ENCODE measurements at places on chromosomes 12 and 14. TPM values are rescaled to one million over a fixed set of nuclear protein-coding genes. Genes with fewer than 3 reads are reported as not detected.
A peak's percentile ranks its signal among the peaks of the same experiment; 100 is the strongest.

CEBPE gene
- total RNA-seq = 6.0 TPM

HRK gene
- total RNA-seq = 0.96 TPM

TSHR gene
- 13.0 TPM for total RNA-seq

CLEC2B gene
- 7.0 TPM for total RNA-seq

MIP gene
- total RNA-seq = 2.9 TPM

CLEC6A gene
- total RNA-seq = 3.9 TPM

ASCL4 gene
- total RNA-seq = not detected

P3H3 gene
- 74.6 TPM for total RNA-seq

DNA sequence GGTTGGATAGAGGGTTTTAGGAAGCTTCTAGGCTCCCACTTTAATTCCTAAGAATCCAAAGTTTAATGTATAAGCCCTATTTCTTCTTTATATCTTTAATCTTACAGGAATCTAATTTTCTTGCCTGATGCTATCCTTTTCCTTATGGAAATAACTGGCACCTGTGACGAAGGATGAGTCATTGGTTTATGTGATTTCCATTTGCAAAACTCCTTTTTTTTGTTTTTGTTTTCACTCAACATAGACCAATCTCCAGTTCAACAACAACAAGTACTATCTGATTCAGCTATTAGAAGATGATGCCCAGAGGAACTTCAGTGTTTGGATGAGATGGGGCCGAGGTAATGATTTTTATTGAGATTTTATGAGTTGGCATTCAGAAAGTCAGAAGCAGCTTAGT lies 6.8 kb downstream of the PARP2 start:
- no peak for DNase-seq

GRCh38 chr14:45373877-45374276 lies 120.9 kb upstream of the MIS18BP1 start:
- no peak for DNase-seq

DNA sequence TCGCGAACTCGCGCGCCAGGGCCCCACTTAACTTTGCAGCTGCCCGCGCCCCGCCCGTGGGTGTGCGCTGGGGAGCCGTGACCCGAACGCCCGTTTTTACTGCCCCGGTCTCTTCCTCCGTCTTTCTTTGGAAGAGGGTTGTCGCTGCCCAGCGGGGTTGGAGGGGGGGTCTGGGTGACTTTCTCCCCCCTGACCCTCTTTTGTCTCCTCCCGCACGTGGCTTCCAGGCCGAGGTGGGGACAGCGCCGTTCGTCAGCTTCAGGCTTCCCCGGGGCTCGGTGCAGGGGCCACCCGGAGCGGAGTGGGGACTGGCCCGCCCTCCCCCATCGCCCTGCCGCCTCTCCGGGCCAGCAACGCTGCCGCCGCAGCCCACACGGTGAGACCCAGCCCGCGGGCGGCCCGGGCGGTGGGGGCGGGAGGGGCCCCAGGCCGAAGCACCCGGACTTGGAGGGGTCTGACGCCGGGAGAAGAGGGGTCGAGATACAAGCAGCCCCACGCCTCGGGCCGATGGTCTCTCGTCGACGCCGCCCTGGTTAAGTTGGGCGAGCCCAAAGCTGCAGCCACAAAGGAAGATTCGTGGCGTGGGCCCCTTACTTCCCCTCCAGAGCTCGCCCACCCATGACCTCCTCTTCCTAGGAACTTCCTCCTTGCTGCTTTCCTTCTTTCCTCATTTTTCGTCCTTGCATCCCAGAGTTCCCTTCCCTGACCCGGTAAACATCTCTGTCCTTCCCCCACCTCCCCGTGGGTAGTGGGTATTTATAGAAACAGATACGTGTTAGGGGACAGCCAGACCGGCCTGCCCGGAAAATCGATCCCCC lies 1.2 kb downstream of the DYRK2 start:
- DNase-seq = peak; percentile 29

GRCh38 chr12:103905730-103906349 lies 24.4 kb upstream of the HSP90B1 start:
- DNase-seq = no peak

DNA sequence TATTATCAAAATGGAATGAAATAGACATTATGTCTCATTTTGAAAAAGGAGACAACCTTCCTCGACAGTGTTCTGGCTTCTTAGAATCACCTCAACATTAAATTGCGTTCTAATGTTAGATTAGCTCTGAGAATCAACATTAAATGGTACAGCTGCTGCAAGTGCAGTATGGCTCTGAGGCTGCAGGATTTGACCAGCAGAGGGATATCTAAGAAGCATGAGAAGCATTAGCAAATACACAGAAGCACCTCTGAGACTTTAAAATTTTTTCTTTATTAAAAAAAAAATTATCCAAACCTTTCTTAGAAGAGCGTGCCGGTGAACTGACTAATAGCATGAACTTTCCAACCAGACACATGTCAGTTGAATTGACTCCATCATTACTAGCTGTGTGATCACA lies 253.4 kb upstream of the LRIG3 start:
- DNase-seq = no peak

GRCh38 chr14:75877884-75878283 lies 103.9 kb downstream of the TGFB3 start:
- DNase-seq = no peak

DNA sequence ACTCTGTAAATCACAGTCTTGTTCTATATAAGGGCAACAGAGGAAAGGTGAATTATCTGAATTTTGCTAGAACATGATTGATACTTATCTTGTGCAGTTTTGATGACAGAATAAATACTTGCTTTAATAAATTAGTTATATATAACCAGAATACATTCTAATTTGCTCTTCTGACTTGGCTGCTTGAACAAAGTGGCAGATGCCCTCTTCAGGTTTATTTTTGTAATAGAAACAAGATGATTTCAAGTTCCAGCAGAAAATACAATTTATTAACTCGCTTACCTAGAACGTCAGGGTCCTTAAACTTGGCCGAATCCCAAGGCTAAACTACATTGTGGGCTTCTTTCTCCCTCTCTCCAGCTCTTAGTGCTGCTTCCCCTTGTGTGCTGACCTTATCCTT lies 57.6 kb upstream of the SSTR1 start:
- DNase-seq = no peak

GRCh38 chr12:123939716-123940626 lies 32.7 kb downstream of the CCDC92 start:
- no peak for DNase-seq

GRCh38 chr12:90512518-90512917 lies 442.5 kb downstream of the CCER1 start:
- DNase-seq = no peak

DNA sequence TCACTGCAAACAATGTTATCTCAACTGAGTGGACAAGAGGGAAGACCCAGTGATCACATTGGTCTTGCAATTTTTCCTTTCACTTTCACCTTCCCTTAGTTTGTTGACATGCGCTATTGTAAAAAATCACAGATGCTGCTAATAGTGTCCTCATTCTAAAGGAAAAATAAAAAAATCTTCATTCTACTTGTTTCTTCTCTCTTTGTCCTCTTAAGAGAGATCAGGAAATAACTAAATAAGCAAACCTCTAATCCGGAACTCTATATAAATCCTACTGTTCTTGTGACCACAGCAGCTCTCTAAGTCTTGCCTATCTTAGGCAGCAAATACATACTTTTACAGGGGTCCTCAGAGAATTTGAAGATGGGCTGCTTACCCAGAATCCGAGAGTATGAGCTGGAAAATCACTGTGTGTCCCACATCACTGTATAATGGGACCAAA lies 257.7 kb downstream of the NAV3 start:
- no peak for DNase-seq

- peak; percentile 50 for DNase-seq
These were observed 113.3 kb downstream of the PRKD1 start for GRCh38 chr14:29814156-29815015.

GRCh38 chr14:89509891-89510290 lies 92.9 kb upstream of the FOXN3 start:
- no peak for DNase-seq

- DNase-seq = no peak
These were observed 243.7 kb downstream of the BCAT1 start for GRCh38 chr12:24705216-24705615.

DNA sequence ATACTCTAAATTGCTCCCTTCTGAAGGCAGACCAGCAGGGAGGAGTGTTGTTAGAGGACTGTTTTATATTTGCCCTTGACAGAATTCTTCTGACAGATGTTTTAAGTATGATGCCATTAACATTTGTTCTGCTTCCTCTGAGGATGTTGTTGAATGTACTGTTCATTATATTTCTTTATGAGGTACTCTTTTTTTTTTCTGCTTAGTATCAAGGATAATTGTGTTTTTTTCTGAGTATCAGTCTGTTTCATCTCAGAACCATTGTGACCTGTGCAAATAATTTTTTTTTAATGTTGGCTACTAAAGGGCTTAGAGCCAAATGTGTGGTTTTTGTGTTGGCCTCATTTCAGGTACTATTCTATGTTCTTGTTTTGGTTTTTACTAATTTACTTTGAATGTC lies 10.6 kb downstream of the METAP2 start:
- no peak for DNase-seq

GRCh38 chr12:4807116-4807783 lies 87.0 kb downstream of the GALNT8 start:
- DNase-seq = no peak

GRCh38 chr12:64687816-64688215 lies 71.4 kb downstream of the GNS start:
- DNase-seq = no peak

DNA sequence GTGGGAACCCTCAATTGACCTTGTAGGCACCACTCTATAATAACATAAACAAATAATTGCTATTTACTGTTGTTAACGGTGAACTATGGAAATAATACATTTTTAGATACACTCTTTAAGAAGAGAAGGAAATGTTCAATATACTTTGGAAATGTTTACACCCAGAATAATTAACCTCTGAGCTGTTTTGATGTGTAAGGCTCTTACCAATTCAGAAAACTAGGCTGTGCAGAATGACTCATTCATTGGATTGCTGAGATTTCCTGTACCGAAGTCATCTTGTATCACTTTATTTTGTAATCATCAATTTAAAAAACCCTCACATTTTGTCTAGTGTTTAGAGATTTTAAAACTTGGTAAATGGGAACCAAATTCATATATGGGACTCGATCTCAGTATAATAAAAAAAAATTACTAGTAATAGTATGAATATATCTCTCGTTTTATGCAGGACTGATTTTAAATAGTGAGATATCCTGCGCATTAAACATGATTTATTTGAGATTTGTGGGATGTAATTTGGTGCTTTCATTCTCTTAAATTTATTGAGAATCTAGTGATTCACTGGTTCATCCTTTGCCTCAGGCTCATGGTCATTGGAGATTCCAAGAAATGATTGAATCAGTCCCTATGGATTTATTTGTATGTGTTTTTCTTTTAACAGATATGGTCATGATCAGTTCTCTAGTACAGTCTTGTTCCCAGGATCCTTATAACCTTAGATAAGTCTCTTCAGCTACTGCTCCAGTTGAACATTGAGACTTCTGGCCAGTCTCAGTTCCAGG lies 3.9 kb downstream of the SAMD4A start:
- DNase-seq = no peak

DNA sequence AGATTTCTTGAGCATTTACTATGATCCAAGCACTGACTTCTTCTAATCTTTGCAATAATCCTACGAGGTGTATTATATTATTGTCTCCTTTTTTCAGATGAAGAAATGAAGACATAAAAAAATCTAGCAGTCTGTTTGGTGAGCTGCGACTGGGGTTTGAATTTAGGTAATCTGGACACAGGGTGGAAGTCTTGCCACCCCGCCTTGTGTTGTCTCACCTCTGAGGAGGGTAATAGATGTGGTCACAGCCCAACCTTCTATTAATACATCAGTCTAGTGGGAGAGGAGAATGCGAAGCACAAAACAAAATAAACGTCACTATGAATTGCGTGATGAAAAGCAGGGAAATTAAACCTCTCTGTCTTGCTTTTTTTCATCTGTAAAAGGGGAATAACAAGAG lies 993.9 kb downstream of the VRK1 start:
- DNase-seq = no peak

DNA sequence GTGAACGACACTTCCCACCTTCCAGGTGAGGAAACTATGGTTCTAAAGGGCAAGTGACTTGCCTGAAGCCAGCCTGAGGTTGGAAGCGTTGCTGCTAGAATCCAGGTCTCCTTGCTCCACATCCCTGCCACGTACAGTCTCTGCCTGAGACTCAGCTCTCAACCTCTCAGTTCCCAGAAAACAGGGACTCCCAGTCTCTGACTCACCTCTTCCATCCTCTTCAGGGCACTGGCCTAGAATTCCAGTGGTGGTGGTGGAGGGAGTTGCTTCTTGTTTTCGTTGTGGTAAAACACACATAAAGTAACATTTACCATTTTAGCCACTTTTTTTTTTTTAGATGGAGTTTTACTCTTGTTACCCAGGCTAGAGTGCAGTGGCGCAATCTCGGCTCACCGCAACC lies 7.3 kb downstream of the GPR68 start:
- no peak for DNase-seq

GRCh38 chr14:90747909-90748308 lies 68.3 kb downstream of the TTC7B start:
- DNase-seq = no peak

GRCh38 chr12:115378291-115378690 lies 694.3 kb upstream of the TBX3 start:
- DNase-seq = no peak

DNA sequence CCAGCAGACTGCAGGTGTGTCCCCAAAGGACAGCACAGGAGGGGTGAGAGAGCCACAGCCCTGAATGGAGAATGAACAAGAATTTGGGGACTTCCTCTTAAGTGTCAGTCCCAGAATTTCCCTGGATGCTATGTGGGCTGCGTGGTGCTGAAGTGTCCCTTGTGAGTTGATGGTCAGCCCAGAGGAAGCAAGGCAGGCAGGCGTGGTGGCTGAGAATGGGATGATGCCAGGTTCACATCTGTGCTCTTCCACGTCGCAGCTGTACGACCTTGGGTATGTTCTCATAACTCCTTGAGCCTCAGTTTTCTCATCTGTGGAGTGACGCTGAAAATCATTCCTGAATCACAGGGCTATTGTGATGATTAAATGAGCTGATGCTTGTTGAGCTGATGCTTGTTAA lies 62.1 kb upstream of the GPATCH2L start:
- DNase-seq = no peak

DNA sequence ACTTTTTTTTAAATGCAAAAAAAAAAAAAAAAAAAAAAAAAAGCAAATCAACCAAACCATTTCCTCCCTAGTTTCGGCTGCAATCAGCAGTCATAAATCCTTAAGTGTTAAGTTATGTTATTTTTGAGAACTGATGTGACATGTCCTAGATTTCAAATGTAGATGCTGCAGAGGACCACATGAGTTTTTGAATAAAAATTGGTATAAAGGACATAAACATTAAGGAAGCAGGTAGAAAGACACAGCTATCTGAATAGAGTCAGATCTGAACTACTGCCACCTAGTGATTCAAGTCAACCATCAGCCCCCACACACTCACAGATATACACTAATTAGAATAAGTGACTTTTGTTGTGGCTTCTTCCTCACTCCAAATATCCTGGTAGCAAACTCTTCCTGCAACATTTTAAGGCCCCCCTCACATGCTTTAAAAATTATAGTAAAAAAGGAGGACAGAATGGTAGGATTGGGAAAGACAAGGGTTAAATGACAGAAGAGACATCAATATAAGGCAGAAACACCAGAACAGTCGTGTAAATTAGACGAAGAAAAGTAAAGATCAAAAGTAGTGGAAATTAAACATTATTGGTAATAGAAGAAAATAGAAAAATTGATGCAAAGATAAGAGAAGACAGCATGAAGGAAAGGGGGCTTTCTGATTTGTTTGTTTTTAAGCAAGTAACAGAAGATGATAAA lies 394.5 kb upstream of the ATP2B1 start:
- DNase-seq = peak; percentile 20

GRCh38 chr14:34693228-34693939 lies 21.0 kb downstream of the CFL2 start:
- no peak for DNase-seq

Data from umbilical cord (tissue), 2 donors.